ENCODE measurements at places on chromosomes 6 and 20.

DNA sequence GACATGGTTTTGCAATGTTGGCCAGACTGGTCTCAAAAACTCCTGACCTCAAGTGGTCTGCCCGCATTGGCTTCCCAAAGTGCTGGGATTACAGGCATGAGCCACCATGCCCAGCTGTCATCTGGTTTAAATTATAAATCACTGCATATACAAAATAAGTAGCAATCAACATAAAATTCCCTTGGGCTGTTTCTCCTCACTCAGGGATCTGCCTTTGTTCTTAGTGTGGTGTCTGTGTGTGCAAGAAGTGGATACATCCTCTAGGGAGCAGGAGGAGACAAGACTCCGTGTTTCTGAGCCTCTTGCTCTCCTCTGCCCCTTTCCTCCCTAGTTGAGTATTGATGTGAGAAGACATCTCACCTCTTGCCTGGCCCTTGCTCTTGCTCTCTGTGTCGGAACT is 65.2 kb upstream of the ADGRF4 start:
- DNase-seq, result no peak

DNA sequence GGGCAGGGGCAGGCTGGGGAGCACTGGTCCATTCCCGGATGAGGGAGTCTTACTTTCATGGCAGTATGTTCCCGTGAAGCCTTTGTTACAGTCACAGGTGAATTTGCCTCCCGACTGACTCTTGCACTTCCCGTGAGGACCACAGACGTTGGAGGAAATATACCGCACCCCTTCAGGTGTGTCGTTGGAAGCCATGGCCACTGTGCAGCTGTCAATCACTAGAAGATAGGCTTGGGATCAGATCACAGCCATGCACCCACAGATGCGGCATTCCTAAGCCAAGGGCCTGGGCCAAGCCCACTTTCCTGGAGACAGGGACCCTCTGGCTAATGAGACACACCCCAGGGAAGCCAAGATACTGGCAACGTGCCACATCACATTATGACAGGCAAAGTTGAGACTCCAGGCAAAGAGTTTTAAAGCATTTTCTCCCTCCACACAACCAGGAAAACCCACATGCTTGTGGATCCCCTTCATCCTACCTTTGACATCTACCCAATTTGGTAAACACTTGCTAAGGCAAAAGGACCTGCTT is 26.8 kb downstream of the JAG1 start:
- no peak for DNase-seq

GRCh38 chr20:47949230-47949629 is 163.9 kb upstream of the SULF2 start:
- no peak for DNase-seq

- no peak for DNase-seq
Measured at GRCh38 chr20:32969356-32970114, 34.7 kb downstream of the SUN5 start.

GRCh38 chr6:42973926-42974325 is 5.1 kb downstream of the PEX6 start:
- no peak for DNase-seq

DNA sequence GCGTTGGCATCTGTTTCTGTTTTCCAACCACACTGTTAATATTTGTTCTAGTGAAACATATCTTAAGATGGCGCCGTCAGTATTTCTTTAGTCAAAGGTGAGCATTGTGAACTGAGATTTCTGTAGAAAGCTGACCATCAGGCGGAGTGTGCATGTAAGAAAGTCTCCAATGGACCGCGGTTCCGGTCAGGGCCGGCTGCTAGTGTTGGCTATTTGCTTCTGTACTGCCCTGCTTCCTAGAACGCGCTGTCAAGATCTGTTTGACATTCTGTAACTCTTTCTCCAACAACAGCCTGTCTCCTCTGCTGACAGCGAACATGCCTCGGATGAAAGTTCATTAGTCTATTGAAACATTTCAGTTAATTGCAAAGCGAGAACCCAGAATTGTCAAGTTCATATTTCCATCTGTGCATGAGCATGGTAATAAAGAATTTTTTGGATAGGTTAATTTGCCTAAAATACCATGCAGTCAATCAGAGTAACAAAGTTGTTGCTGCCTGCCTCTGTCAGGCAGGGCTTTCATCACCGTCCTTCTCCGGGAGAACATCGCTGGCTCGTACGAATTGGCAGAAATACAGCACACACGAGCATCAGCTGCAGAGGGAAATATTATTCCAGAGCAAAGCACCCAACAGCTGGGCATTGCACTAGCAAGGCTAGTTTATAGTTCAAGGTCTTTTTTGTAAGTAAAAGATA is 369.1 kb downstream of the CDH4 start:
- no peak for DNase-seq

DNA sequence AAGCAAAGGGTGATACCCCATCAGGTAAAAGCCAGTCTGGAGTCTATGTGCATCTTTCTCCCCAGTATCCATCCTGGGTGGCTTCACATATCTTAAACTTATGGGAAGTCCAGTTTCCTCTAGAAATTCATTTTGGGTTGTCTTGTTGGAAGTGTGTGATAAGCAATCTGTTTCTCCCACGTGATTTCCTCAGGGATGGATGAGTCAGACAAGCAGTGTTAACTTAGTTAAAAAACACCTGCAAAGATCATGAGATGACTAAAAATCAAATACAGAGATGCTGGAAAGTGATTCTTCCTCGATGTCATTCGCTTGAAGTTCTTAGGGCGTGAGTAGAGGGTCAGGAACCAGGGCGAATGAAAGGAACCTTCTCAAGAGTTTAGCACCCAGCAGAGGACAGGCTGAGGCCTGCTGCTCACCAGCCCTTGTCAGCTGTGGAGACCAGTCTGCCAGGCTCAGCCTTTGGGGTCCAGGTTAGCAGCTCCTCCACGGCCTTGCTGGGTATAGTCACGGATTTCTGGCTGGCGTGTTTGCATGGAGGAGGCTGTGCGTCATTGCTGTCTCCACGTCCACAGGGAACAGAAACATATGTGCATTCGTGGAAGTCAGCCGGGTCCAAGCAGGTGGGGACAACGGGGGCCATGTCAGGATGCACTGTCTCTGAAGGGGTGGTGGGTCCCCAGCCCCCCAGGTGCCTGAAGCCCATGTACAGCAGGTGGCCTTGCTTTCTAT is 2.8 kb upstream of the PNPLA1 start:
- DNase-seq, result no peak

DNA sequence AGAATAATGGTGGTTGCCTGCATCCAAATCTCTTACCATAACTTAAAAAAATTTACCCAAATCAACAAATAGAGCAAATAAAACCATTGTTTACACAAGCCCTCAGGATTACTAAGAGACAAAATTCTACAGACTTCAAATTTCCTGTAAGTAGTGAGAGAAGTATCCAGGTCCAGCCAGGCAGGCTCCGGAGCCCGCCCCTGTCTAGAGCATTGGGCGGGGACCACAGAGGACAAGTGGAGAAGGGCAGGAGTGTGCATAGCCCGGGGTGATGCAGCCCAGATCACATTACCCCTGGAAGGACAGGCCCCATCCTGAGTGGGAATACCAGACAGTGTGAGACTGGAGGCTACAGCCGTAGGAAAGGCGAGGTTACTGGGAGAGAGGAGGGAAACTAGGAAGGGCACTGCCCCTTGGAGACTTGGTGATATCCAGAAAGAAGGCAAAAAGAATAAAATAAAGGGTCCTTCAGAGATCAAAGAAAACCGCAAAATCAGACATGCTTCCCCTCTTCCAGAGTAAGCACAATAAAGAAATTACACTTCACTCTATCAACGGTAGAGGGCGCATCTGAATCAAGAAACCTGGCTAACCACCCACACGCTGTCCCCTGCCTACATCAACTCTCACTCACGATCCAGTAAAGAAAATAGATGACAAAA is 26.6 kb downstream of the RIN2 start:
- DNase-seq, result peak; percentile 88

GRCh38 chr6:4402477-4402976 is 267.2 kb upstream of the ECI2 start:
- no peak for DNase-seq

DNA sequence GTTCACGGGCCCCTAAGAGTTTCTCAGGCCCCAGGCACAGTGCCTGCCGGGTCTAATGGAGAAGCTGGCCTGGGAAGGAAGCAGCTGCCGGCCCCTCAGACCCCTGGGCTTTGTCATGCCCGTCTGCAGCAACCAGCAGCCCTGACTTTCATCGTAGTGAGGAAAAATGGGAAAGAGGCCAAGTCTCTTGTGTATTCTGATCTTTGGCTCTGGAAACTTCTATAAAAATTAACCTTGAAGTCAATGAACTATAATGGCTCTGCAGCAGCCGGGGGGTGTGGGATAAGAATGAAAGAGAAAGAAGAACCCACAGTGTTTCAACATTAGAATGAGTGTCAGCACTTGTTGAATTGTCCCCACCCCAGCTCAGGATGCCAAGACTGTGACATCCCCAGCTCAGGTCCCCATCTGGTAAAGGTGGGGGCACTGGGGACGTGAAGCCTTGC is 12.9 kb downstream of the TGM2 start:
- DNase-seq, result peak; percentile 46

GRCh38 chr20:31474097-31474436 is 860 bp downstream of the DEFB124 start:
- no peak for DNase-seq
